ENCODE measurements at places on chromosomes 13 and 19.

DNA sequence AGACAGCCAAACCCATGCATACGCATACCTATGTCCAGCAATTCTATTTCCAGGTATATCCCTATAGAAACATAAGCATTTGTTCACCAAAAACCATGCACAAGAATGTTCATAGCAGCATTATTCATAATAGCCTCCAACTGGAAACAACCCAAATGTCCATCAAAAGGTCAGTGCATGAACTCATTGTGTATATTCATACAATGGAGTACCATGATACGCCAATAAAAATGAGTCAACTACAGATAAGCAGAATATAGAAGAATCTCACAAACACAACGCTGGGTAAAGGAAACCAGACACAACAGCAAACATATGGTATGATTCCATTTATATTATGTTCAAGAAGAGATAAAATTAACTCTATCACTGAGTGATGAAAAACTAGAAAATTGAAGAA is 23.8 kb downstream of the DEDD2 start:
- no peak for DNase-seq

DNA sequence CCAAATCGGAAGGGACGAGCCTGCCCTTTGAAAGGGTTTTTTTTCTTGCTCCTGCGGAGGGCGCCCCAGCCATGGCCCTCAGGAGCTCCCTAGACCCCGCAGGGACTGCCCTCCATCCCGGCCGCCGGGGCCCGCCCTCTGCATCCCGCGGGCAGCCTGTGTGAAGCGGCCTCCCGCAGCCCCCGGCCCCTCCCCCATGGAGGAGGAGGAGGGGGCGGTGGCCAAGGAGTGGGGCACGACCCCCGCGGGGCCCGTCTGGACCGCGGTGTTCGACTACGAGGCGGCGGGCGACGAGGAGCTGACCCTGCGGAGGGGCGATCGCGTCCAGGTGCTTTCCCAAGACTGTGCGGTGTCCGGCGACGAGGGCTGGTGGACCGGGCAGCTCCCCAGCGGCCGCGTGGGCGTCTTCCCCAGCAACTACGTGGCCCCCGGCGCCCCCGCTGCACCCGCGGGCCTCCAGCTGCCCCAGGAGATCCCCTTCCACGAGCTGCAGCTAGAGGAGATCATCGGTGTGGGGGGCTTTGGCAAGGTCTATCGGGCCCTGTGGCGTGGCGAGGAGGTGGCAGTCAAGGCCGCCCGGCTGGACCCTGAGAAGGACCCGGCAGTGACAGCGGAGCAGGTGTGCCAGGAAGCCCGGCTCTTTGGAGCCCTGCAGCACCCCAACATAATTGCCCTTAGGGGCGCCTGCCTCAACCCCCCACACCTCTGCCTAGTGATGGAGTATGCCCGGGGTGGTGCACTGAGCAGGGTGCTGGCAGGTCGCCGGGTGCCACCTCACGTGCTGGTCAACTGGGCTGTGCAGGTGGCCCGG is 815 bp downstream of the MAP3K10 start:
- DNase-seq: no peak

DNA sequence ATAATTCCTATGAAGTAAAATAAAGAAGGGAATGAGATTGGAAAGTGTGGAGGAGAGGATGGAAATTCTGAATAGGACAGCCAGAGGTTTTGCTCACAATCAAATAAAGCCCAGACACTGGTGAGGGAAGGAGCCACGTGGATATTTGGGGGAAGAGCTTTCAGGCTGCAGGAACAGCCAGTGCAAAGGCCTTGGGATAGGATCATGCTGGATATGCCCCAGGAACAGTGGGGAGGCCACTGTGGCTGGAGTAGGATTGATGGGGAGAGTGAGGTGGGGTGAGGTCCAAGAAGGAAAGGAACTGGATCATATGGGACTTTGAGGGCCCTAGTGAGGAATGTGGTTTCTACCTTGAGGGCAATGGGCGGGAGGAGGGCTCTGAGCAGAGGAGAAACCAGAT is 4.1 kb upstream of the FXYD5 start:
- no peak for DNase-seq

- DNase-seq: no peak
Observed at GRCh38 chr19:24098359-24098758, 11.4 kb downstream of the ZNF254 start.

DNA sequence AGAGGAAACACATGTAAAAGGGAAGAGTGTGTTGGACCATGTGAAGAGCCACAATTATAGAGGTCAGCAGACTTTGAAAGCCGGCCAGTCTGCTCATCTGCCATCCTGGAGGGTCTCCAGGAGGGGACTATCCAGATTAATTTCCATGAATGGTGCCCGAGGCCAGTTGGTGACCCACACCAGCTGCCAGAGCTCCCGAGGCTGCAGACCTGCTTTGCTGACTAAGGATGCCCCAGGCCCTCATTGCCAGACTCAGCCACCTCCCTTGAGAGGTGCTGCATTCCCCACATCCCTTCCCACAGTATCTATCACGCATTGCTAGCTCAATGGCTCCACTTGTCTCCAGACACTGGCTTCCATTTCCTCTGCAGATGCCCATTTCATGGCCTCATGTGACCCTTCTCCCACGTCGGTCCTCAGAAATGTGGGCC is 110.3 kb downstream of the NALCN start:
- DNase-seq: no peak

DNA sequence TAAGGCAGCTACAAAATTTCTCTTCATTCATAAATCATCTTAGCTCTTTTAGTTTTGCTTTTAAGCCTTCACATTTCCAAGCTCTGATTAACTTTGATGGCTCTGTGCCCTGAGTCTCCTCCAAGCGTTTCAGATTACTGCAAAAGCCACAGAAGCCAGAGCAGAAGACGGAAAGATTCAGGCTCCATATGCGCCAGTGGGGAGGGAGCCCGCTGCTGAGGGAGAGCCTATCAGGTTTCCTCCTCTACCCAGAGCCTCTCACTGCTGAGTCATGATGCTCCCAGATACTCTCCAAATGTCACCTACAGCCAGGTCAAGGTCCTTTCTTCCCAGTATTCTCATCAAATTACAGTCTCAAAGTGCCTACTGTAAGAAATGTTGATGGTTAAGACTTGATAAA is 193.6 kb downstream of the RAP2A start:
- no peak for DNase-seq

DNA sequence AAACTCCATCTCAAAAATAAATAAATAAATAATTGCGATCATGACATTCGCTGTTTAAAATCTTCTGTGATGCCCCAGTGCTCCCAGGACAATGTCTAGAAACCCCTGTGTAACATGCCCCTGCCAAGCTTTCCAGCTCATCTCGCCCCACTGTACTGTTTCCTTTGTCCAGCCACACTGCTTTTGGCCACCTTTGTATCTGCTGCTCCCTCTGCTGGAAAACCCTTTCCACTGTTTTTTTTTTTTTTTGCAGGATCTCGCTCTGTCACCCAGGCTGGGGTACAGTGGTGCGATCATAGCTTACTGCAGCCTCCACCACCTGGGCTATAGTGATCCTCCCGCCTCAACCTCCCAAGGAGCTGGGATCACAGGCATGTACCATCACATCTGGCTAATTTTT is 7.5 kb downstream of the PLAUR start:
- no peak for DNase-seq

DNA sequence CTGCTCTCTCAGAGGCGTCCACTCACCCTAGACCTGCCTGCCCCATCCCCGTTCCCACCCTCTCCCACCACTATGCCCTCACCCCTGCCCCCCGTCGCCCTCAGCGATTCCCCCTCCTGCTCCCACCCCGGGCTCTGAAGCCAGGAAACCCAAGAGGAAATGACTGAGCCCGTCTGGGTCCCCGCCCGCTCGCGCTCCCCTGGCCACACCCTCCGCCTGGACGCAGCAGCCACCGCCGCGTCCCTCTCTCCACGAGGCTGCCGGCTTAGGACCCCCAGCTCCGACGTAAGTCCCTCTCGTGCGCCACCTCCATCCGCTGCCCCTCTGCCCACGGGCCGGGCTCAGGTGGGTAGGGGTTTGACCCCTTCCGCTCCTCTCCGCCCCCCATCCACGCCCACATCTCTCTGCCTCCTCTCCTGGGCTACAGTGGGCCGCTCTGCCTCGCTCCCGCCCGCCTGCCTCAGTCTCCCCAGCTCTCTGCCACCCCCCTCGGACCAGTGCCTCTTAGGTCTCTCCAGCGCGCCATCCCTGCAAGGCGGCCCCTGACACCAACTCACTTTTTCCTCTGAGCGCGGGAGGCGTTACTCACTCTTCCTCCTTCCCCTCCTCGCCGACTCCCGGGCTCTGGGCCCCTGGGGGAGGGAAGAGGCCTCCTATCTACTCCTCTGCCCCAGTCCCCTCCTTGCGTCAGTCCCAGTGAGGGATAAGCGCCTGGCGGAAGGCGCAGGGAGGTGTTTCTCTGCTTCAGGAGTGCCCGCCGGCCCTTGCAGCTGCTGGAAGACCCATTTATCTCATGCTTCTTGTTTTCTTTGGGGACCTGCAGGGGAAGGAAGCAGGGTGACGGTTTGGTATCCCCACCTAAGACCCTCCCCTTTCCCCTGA is at the start of gene FXYD5:
Gene FXYD5 (plus strand): TSS at position 211 of the 882 bp plus-strand sequence. CDS start 816 bp downstream, outside the sequence.
- DNase-seq: peak; percentile 62

GRCh38 chr19:46218160-46218559 is 11.4 kb upstream of the IGFL1 start:
- DNase-seq: no peak

- no peak for DNase-seq
Observed at GRCh38 chr13:71621174-71622124, 245.6 kb downstream of the DACH1 start.

DNA sequence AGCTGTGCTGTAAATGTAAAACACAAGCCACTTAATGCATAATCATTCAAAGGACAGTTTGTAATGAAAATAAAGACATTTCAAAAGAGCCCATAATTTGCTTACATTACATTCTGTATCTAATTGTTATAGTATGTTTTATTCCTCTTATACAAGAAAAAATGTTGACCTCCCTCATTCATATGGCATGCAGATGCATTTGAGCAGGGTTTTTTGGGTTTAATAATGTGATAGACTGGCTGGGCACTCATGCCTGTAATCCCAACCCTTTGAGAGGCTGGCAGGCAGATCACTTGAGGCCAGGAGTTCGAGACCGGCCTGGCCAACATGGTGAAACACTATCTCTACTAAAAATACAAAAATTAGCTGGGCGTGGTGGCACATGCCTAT is 11.6 kb upstream of the ARL11 start:
- DNase-seq: no peak

GRCh38 chr13:96700657-96701056 is 293.6 kb downstream of the OXGR1 start:
- DNase-seq: no peak

DNA sequence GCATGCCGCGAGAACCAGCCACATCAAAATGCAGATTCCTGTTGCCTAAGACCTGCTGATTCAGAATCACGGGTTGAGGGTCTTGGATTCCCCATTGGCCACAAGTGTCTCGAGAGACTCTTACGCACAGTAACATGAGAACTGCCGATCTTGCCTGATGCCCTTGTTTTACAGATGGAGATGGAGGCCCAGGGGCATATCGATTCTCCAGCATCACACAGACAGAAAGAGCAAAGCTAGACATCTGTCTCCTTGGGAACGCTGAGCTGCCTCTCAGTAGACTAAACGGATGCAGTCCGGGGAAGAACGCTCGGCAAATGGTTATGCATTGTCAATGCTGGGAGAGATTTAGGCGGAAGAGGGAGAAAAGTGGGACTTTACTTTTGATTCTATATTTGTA is 5.4 kb downstream of the NLRP12 start:
- no peak for DNase-seq

- DNase-seq: no peak
Observed at GRCh38 chr13:91346850-91347201, 661 bp upstream of the MIR17HG start.

DNA sequence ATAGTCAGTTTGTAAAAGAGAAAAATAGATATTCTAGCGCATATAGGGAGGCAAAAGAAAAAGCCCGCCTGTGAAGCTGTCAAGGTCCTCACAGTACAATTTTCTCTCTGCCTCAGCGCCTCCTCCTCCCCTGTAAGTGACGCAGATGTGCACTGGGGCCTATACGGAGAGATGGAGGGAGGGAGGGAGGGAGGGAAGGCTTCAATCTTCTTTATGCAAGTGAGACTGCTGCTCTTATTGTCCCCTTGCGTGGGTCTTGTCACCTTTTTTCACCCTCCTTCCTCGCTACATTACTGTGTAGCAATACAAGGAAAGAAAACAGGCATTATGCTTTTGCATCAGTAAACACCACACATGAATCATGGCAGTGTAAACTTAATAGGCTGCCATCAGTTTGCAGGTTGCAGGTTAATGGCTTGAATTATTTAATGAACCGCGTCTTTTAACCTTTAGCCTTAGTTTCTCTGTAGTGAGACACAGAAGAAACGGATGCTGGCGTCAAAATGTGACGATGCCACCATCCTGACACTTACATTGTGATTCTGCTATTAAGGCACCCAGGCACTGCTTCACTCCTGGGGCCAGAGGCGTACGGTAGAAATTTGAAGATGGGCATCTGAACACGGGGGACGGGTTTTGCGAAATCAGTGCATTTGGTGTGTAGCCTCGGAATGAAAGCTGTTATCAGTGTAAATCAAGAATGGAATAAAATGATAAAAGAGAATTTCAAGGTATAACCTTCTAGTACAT is at the start of gene KLHL1:
Gene KLHL1 (minus strand): TSS at position 97 of the 750 bp plus-strand sequence. CDS start 753 bp downstream, outside the sequence.
- DNase-seq: no peak

Data from omental fat pad (tissue), 4 donors.